NCI-H345 (cell line): ENCODE measurements at places on chromosomes 4 and X.

DNA sequence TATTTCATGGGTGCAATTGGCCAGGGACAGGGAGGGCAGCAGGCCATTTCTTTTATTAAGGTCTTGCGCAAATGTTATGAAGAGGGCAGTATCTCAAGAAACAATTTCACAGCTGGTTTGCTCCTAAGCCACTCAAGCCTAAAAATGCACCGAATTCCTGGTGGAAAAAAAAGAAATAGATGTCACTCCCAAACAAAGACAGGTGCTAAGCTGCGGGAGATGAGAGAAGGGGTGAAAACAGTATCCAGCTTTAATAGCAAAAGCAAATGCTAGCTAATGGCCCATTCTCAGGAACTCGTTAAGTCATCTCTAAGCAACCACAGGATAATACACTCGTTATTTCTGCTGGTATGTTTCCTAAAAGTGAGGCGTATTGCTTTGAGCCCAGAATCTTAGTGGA, 116.4 kb downstream of the ARX start:
- DNase-seq = no peak

DNA sequence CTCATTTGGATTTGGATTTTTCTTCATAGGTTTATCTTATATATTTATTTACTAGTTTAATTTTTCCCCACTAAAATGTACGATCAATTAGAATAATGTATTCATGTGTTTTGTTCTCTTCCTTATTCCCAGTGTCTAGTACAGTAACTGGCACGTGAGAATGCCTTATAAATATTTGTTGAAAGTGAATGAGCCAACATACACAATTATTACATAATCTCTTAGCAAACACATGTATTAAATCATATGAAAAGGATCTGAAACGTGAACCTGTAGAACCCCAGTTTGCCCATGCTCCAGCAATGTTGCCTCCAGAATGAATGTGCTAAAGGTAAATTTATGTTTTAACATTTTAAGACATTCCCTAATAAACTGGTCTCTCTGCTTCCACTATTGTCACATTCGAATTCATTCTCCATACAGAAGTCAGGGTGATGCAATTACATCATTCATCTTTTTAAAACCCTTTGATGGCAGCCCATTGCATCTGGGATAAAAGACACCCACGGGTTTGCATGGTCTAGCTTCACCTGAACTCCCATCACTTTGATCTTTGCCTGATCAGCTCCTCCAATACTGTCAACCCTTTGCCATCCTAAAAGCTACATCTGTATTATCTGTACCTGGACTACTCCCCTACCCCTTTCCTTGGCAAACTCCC, 30.7 kb upstream of the AREG start:
- DNase-seq = no peak

DNA sequence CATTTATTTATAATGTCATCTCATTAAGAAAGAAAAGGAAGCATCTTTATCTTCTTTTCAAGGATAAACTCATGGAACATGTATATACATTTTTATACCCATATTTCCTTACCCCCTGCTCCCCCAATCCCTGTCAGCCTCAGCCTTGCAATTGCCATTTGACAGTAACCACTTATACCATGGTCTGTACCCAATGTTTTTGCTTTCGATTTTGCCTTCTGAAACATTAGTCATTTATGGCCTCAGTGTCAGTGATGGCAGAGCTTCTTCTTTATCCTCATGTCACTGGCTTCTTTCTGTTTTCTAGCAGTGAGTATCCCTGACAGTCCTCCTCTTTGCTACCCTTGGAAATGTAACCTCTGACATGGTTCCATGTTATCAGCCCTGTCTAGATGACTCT, 228.4 kb downstream of the SPRY1 start:
- DNase-seq = no peak

DNA sequence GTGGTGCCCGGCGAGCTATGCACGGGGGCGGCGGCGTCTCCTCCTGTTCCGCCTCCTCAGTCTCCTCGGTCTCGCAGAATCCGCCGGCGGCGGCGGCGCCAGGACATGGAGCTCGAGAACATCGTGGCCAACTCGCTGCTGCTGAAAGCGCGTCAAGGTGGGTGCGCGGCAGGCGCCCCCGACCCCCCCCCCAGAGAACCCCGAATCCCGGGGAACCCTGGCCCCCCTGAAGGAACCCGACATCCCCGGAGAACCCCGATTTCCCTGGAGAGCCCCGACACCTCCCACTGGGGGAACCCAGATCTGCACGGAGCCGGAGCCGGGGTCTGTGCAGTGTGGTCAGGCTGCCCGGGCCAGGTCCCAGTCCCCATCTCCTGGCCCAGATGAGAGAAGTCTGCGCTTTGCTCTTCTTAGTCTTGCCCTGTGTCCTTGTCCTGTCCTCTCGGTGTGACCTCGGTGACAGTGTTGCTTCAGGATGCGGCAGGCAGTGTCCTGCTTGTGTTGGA, 648 bp downstream of the GRK4 start:
- DNase-seq = no peak

- no peak for DNase-seq
Observed at GRCh38 chr4:10605031-10605430, 79.5 kb downstream of the CLNK start.

- no peak for DNase-seq
Observed at GRCh38 chr4:25908491-25908901, 5.5 kb upstream of the SMIM20 start.

- DNase-seq = no peak
Observed at GRCh38 chr4:8919651-8920288, 48.1 kb upstream of the HMX1 start.

DNA sequence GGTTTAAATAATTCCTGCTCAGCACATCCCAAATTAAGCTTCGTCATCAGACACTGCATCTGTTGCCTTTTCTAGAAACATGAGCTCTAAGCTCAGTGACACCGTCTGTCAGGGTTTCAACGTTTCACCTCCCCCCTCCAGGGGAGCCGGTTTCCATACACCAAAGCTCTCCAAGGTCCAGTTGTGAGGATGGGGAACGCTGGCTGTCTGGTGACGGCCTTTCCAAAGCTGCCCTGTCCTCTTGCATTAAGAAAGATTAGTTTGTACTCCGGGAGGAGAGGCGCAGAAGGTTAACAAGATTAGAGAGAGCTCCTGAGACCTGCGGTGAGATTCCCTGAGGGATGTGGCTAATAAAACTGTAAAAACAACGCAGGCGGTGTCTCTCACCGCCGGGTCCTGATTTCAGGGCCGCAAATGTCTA, 43.2 kb downstream of the ASMT start:
- no peak for DNase-seq

DNA sequence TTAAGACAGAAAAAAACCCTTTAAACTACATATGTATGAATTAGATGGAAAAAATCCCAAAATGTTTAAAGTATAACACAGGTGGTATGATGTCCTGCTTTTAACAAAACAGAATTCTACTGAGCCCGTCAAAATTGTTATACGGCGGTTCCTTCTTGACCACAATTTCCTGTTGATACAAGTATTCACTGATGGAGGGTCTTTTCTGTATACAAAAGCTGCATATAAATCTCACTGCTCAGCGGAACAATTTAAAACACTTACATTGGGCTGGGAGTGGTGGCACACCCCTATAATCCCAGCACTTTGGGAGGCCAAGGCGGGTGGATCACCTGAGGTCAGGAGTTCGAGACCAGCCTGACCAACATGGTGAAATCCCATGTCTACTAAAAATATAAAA, 62.4 kb downstream of the RPS6KA3 start:
- DNase-seq = no peak

DNA sequence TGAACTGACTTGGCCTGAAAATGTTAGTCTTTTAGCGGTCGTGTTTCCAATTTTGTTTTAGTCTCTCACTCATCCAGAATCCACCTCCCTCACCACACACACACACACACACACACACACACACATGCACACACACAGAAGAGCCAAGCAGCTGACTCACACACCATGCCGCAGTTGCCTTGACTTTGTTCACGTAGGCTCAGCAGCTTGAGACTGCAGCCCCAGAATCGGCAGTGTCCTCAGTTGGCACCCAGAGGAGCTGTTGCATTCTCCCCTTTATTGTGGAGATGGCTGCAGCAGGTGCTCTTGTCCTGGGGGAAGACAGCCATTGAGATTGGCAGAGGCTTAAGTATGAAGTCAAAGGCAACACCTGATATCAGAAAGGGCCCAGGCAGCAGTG, 20.9 kb upstream of the XPNPEP2 start:
- no peak for DNase-seq

GRCh38 chr4:123878976-123879375, 482.4 kb downstream of the SPRY1 start:
- DNase-seq = no peak

GRCh38 chrX:44240036-44240435, 103.4 kb downstream of the EFHC2 start:
- no peak for DNase-seq

- peak; percentile 60 for DNase-seq
Observed at GRCh38 chr4:172095161-172095560, 282.0 kb downstream of the GALNTL6 start.

DNA sequence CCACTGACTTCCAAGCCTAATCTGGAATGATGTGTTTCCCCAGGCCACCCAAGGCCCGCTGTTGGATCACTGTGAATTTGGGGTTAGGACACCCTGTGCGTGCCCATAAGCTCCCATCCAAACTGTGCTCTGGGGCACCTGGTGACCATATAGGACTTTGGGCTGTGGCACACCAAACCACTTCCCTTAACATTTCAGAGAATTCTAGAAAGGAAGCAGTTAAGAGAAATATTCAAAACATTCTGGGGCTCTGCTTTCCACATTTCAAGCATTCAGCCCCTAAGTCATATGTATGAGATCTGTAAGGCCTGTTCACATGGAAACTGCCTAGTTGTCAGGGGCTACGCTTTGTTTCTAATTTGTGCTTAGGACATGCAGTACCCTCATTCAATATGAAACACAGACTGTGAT, 14.4 kb downstream of the VGLL1 start:
- DNase-seq = no peak

- DNase-seq = no peak
Observed at GRCh38 chr4:128635955-128636560, 173.4 kb upstream of the JADE1 start.

DNA sequence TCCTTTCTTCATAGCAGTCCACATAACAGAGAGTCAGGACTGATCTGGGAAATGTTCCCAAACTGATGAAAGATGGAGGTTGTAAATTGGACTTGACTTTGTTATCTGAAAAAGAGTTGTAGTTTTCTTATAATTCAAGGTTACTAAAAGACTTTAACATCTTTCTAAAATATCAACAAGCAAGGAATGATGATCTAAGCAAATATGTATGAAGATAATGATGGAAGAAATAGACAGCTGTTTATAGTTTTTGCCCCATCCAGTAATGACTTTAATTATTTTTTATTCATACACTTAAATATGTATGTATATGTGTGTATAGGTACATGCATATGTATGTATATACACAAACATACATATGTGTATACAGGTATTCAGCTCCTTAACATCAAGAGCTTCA, 411.1 kb upstream of the SPOCK3 start:
- DNase-seq = no peak

GRCh38 chrX:132483488-132483887, 5.3 kb downstream of the MBNL3 start:
- peak; percentile 38 for DNase-seq
